Mesothelial cell of epicardium (in vitro differentiated cells): ENCODE measurements at places on chromosomes 7 and 10.

DNA sequence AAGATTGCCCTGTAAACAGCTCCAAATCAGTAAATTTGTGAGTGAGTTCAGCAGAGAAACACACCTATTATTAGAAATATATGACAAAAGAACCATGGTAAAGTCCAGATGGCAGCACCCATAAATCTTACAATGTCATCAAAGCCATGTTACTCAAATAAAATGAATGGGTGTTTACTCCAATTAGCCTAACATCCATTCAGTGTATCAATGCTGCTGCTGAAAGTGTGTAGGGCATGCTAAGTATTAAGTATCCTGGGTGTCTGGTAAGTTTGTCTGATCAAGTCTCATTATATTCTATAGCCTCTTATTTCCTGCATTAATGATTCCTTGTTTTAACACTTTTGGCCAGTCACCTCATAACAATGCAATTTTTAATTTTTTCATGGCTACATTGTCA lies 185.5 kb upstream of the STEAP4 start:
- no peak for DNase-seq

- no peak for DNase-seq
Observed at GRCh38 chr10:77726732-77727131, 89.1 kb upstream of the KCNMA1 start.

DNA sequence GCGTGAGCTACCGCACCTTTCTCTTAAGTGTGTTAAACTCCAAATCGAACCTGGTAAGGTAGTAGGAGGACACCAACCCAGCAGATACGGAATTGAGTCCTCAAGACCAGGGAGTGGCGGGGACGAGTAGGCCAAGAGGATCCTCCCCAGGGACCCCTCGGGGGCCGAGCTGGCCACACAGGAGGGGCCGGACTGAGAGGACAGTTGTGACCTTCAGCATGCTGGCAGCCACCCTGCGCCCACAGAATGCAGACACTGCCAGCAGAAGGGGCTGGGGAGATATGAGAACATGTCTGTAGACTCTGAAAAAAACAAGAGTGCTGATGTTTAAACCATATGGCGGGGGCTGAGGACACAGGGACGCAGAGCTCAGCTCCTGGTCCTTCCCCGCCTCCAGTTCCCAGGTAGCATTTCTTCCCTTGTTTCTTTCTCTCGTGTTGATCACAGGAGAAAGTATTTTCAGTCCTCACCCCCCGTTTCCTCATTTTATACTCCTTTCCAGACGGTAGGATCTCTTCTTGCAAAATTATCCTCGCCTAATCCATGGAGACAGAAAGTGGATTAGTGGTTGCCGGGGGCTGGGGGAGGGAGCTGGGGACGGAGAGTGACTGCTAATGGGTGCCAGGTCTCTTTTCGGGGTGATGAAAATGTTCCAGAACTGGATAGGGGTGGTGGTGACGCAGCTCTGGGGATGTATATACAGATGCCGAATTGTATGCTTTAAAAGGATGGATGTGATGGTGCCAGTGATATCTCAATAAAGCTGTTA lies 11.5 kb upstream of the UNCX start:
- DNase-seq, result no peak

- DNase-seq, result no peak
Observed at GRCh38 chr7:95684505-95684904, 87.8 kb upstream of the DYNC1I1 start.

DNA sequence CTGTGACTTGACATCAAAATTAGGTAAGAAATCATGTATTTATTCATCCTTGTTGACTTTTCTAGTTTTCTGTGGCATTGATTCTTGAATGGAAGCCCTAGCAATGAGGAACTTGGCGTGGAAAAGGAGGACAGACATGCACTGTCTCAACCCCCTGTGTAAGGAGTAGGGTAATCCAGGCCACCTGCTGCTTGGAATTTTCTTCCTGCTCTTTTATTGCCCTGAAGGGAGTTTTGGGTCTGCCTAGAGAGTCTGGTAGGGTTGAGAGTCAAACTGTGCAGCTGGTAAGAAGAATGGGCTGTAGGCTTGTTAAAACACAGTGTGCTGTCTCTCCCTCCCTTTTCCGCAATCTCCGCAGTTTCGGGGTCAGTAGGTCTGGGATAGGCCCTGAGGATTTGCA lies 19.7 kb downstream of the ZNF32 start:
- DNase-seq, result no peak

DNA sequence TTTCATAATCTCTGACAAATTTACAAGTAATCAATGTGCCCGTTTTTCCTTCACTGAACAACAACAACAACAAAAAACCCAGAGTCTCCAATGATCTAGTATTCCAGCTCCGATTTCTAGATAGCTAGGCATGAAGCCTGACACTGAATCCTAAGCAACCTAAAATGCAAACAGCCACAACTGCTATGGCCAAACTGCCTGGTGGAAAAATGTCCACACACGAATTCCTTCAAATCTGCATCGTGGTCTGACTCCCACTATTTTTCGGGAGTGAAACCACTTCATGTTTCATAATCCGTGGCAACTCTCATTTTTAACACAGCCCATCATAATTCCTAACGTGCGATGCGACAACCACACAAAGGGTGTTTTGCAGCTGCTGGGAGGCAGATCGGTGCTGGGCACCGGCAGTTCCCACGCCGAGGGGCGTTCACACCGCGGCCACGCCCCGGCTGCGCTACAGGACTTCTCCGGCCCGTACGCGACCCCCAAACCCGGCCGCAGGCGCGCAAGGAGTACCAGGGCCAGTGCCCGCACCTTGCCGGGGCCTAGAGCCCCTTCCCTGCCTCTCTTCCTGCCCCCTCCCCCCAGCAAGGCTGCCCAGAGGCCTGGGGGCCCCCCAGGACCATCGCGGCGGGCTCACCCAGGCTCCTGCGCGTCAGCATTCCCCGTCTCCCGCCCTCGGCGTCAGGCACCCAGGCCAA lies 814 bp downstream of the RUFY2 start:
- peak; percentile 27 for DNase-seq

- DNase-seq, result no peak
Observed at GRCh38 chr7:38561166-38561565, 70.0 kb downstream of the AMPH start.

DNA sequence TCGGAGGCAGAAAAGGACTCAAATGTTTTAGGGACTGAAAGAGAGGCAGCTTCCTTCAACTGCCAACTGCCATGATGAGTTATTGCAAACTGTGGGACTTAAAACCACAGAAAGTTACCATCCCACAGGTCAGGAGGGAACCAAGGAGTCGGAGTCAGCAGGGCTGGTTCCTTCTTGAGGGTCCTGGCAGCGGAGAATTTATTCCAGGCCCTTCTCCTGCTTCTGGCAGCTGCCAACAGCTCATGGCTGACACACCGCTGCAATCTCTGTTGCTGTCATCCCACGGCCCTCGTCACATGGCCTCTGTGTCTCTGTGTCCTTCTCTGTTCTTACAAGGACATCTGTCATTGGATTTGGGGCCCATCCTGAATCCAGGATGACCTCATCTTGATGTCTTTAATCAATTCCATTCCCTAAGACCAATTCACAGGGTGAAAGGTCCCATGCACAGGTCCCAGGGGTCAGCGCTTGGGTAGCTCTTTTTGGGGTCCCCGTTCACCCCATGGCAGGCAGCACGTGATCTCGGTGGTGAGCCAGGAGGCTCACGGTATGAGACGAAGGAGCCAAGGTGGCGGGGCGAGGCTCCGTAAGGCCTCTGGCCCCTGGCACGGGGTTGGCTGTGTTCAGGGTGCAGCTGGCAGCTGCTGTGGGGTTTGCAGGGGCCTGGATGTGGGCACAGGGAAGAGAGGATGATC lies 27.4 kb upstream of the PSMG3 start:
- DNase-seq, result no peak

GRCh38 chr10:70820976-70821750 lies 5.4 kb downstream of the SGPL1 start:
- DNase-seq, result no peak

DNA sequence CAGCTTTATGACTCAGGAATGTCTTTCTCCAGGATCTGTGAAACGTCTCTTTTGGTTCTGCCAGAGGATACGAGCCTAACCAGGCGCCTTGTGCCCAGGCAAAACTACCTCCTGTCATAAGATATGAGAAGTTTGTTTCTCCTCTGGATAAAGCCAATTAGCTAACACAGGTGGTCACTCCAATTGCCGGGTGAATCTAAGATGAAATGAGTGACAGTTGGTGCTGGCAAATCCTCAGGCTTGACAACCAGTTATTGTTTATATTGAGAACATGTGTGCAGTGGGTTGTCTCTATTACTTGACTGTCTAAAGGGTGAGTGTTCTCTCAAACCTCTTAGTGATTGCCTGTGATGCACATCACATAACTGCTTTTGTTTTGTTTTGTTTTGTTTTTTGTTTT lies 449.1 kb downstream of the XPNPEP1 start:
- no peak for DNase-seq

- DNase-seq, result no peak
Observed at GRCh38 chr7:148697256-148698006, 1.3 kb upstream of the CUL1 start.

GRCh38 chr7:126222782-126223181 lies 1030.0 kb downstream of the GRM8 start:
- no peak for DNase-seq
